ENCODE measurements at places on chromosomes 6 and 20.

DNA sequence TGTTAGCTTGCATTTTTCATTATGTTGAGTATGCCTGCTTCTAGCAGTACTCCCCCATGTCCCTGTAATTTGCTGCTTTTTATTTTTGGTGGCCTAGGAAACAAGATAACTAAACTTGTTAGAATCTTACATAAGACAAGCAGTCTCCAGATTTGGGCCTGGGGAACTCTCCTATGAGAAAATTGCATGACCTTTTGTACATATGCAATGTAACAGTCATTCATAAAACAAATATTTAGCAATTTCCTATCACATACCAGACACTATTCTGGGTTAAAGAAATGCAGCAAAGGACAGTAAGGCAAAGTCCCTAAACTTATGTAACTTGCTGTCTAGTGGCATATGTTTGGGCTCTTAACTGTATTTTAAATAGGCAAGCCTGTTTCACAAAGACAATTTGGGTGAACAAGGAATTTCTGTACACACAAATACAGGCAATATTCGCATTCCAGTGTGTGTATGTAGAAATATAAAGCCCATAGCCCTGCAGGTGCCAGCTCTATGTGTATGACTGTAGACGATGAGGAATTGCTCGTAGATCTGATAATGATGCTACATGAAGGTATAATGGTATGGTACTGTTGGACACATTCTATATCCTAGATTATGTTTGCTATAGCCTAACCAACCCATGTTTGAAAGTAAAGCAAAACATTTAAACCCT lies 305.2 kb upstream of the CITED2 start:
- DNase-seq = no peak

DNA sequence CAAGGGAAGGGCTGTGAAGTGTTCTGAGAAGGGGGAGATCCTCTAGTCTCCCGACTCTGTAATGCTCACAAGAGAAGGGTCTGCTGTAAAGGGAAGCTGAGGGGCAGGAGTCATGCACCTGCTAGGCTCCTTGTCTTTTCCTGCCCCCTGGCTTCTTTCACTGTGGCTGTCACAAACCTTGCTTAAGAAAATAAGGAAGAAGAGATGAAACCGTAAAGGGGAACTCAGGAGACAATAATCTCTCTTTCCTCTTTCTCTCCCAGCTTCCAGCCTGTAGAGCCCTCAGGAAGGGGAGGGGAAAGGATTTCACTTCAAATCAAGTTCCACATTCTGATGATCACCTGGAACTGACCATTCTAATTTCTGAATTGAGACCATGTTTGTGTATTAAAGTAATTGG lies 26.3 kb downstream of the SLC13A3 start:
- no peak for DNase-seq

GRCh38 chr6:20790032-20790791 lies 256.0 kb downstream of the CDKAL1 start:
- no peak for DNase-seq

DNA sequence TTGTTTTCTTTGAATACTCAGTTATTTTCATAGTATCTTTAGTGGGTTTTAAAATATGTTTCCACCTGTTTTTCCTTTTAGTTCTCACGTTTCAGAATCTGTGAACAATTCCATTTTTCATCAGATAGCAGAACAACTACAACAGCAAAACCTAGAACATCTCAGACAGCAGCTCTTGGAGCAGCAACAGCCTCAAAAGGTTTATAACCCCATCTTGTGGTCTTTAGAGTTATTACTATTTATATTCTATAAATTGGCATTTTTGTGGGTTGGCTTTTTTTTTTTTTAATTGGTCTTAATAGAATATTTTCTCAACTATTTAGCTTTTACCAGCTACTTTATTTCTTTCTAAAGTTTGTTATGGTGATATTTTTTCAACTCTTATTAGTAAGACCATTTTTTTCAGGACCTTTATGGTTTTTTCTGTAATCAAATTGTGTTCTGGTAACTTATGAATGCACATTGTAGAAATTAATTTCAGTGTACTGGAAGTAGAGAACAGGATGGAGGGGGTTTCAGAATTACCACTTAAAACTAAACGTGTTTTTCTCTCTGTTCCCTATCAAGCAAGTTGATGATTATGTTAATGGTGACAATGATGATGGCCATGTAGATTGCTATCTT lies 72.2 kb downstream of the SCAF8 start:
- DNase-seq = no peak

GRCh38 chr6:31952140-31952805 lies 6.4 kb downstream of the CFB start:
- DNase-seq = peak; percentile 20

GRCh38 chr6:3532296-3532916 lies 75.6 kb upstream of the SLC22A23 start:
- no peak for DNase-seq

DNA sequence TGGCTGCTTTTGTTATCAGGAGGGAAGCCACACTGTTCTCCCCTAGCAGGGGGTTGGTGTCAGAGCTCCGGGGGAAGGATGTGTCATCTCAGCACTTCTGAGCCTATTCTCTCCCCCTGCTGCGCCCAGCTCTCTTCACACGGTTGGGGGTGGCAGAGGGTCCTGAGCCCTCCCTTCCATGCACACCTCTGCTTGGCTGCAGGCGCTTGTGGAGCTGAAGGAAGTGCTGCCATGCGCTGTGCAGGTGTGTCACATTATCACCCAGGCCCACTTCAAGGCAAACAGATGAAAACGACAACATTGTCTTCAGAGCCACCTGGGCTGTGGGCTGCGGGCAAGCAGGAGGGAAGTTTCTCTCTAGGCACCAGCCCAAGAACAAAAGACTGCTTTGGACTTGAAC lies 263.4 kb downstream of the BMP7 start:
- no peak for DNase-seq

DNA sequence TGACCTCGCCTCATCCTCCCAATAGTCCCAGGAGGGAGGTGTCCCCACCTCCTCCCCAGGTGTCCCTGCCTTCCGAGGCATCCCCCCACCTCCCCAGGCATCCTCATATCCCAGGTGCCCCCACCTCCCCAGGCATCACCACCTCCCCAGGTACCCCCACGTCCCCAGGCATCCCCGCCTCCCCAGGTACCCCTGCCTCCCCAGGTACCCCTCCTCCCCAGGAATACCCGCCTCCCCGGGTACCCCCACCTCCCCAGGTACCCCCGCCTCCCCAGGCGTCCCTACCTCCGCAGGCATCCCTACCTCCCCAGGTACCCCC lies 198.9 kb downstream of the SYNDIG1 start:
- DNase-seq = no peak

DNA sequence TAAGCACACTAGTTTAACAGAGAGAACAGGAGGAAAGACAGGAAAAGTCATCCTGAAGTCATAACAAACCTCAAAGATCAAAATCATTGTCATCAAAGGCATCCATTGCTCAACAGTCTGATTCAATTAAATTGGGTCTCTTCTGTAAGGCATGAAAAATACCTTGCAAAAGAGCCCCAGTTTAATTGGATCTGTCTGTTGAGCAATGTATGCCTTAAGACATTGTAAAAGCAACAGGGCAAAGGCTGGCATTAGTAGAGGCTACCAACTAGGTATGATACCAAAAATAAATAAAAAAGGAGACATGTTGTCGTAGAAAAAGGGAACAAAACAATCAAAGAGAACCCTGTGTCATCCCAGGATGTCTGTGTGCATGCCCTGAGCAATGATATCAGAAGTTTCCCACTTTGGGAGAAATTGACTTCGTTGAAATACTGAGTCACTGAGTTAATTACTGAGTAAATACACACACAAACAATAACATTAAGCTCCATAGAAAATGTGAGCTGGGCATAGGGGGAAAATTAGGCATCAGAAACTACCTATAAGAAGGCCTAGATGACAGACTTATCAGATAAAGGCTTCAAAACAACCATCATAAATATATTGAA lies 1013.8 kb upstream of the CITED2 start:
- DNase-seq = no peak

- no peak for DNase-seq
Measured at GRCh38 chr6:72783666-72784065, 161.8 kb downstream of the KCNQ5 start.

DNA sequence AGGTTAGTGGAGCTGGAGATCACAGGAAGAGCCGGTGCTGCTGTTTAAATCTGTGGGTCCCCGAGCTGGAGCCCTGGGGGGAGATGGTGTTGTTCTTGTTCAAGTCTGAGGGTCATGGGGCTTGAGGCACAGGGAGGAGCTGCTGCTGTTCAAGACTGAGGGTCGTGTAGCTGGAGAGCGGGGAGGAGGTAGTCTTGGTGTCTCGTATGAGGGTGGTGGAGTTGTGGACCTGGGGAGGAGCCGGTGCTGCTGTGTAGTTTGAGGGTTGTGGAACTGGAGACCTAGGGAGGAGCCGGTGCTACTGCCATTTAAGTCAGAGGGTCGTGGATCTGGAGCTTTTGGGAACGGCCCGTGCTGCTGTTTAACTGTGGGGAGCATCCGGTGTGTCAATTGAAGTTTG lies 112.2 kb upstream of the SULF2 start:
- DNase-seq = no peak

DNA sequence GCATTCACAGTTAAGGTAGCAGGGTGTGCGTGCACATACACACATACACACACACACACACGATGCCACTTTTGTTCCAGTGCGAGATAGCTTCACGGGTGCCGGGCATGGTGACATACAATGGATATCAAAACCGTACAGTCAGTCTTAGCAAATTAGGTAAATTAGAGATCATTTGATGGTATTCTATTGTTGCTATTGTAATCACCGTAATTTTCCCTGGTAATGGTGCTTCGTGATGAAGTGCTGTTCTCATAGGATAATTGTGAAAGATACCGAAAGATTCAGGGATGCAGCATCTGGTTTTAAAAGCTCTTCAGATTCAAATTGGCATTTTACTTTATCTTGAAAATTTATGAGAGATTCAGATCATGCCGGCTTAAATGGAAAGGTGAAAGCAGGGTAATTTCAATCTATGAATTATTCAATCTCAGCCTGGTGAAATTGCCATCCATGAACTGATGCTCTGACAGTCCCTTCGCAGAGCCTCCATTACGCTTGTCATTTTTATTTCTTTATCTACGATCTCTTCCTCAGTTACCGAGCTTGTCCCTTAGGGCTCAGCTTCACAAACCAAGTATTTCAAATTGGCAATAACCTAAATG lies 71.3 kb upstream of the SOX4 start:
- DNase-seq = no peak

DNA sequence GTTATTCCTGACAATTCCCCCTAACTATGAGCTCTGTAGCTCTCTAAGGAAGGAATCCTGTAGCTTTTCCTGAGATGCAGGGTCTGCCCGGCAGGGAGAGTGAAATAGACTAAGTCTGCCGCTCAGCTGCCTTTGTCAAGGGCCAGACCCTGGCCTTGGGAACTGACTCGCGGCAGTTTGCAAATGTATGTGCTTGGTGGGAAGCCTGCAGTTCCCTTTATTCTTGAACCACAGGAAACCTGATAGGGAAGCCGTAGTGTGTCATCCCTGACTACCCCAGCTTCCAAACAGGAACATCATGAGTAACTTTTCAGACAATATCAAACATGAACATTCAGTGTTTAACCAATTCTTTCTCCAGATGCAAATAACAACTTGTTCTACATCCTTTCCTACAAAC lies 78.7 kb upstream of the IFNGR1 start:
- peak; percentile 12 for DNase-seq

GRCh38 chr6:159282421-159282820 lies 113.2 kb downstream of the FNDC1 start:
- DNase-seq = no peak

- no peak for DNase-seq
Measured at GRCh38 chr6:113526995-113527394, 330.1 kb upstream of the MARCKS start.

GRCh38 chr20:25257130-25257529 lies 9.2 kb downstream of the PYGB start:
- no peak for DNase-seq

GRCh38 chr20:64102647-64103354 lies 4.6 kb downstream of the NPBWR2 start:
- no peak for DNase-seq

DNA sequence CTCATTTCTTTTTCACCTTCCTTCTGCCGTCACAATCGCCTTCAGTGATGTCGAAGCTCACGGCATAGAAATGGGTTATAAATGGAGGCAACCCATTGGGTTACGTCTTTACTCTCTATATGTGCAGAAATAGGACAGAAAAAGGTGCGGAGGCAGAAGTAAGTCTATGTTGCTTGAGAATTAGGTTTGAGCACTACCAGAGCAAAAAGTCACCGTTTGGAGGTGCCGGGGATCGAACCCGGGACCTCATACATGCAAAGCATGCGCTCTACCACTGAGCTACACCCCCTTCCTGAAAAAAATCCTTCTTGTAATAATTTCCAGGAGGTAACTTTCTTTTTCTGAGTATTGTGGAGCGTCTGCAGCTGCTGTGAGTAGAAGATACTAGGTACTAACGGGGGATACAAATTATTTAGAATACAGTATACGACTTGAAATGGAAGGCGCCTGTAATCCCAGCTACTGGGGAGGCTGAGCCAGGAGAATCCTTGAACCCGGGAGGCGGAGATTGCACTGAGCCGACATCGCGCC lies 134.2 kb downstream of the TRIM27 start:
- DNase-seq = no peak

GRCh38 chr20:58703765-58704371 lies 11.3 kb downstream of the NPEPL1 start:
- DNase-seq = no peak

GRCh38 chr6:133315811-133316210 lies 74.7 kb downstream of the EYA4 start:
- no peak for DNase-seq

- DNase-seq = no peak
Measured at GRCh38 chr6:7646394-7646793, 56.4 kb downstream of the SNRNP48 start.

DNA sequence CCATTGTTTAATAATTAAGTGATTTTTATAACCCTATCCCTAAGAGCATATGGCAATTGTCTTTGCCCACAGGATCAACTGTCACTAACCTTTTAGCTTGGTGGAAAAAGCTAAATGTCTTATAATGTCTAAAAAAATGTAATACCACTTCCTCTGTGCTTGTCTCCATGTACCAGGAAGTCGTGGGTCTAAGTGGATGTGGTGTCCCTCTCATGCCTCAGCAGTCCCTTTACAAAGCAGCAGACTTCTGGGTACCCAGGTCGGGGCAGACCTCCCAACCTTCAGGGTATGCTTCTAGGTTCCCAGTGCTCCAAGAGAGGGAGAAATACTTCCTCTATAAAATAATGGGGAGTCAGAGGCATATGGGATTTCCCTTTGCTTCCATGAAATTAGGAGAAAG lies 74.7 kb downstream of the ZHX3 start:
- no peak for DNase-seq

GRCh38 chr6:131980791-131981623 lies 29.8 kb upstream of the CCN2 start:
- no peak for DNase-seq

DNA sequence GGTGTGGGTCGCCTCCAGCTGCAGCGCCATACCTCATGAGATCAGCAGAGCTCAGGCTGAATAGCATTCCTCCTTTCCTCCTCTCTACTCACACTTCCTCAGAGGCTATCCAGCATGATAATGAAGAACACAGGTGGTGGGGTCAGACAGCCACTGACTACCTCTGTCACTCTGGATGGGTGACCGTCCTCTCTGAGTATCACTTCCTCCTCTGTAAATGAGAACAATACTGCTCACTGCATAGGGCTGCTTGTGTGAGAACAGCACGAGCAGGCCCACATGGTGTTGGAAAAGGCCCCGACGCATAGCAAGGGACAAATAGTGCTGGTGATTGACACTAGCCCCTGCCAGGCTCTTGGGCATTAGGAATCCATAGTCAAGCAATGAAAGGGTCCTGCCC lies 239.1 kb downstream of the PRKN start:
- no peak for DNase-seq
